ENCODE measurements at places on chromosomes 5 and 9.

GRCh38 chr9:95101326-95101725 is 216.2 kb downstream of the FANCC start:
- DNase-seq = no peak

GRCh38 chr9:95634536-95634935 is 117.8 kb upstream of the PTCH1 start:
- no peak for DNase-seq

- no peak for DNase-seq
Measured at GRCh38 chr5:15734058-15734457, 234.1 kb downstream of the FBXL7 start.

- DNase-seq = no peak
Measured at GRCh38 chr9:111634860-111635259, 3.7 kb downstream of the DNAJC25 start.

DNA sequence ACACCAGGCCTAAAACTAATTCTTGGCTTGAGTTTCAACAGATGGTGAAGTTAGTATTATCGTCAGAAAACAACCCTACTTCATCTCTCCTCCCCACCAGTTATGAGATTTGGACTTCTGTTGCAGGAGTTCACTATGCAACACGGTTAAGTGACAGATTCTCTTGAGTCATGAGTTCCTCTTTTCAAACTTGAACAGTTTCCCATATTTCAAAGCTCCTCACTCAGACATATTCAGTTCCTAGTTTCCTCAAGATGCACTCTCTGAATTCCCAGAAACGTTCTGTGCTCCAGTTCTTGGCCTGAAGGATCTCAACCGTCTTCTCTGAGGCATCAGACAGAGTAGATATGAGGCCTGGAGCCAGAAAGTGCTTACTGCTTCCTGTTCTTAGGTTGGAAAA is 7.3 kb upstream of the PTGER4 start:
- no peak for DNase-seq

- no peak for DNase-seq
Measured at GRCh38 chr5:124034963-124035362, 523.0 kb downstream of the CSNK1G3 start.

DNA sequence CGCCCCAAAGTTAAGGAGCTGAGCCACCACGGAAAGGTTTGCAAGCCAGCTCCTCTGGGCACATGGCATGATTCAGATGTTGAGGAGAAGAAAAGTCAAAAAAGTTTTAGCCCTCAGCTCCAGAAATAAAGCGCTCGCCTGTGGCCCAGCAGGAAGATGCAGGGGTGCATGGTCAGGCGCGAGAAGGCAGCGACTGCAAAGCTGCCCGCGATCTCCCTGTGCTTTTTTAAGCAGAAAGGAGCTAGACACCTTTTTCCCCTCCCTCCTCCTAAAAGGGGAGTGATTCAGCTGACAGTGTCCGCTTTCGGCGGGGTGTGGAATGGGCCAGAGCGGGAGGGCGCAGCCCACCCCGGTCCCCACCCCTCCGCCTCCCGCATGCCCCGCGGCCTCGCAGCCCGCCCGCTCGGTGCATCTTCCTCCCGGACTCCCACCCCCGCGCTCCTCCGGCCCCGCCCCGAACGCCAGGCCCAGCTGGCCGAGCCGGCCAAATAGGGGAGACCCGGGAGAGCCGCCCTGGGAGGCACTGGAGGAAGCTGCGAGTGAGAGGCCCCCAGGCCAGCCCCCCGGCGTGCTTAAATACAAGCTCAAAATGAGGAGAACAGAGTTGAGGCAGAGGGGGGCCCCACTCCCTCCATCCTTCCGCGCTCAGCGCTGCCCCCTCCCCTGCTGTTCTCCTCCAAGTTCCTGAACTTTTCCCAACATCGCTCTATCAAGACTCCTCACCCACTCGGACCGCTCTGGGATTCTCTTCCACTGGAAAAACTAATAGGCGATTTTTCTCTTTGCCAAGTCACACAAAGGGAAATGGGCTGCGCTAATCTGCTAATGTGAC is at the start of gene ADAMTS12:
TSS of gene ADAMTS12 (minus strand) at position 203 of the 832 bp plus-strand sequence. CDS start at position 69, 134 bp downstream.
- DNase-seq = no peak

- DNase-seq = peak; percentile 51
Measured at GRCh38 chr5:172133359-172134029, 54.5 kb downstream of the STK10 start.

All from activated T-cell treated with anti-CD3 and anti-CD28 coated beads for 24 hours (primary cell).